NCI-H1436 treated with DMSO at 0.1 percent for 48 hours (cell line): ENCODE measurements at places on chromosomes 3 and 15.

- DNase-seq, result no peak
These were observed 218.2 kb downstream of the STXBP5L start for GRCh38 chr3:121126033-121126706.

DNA sequence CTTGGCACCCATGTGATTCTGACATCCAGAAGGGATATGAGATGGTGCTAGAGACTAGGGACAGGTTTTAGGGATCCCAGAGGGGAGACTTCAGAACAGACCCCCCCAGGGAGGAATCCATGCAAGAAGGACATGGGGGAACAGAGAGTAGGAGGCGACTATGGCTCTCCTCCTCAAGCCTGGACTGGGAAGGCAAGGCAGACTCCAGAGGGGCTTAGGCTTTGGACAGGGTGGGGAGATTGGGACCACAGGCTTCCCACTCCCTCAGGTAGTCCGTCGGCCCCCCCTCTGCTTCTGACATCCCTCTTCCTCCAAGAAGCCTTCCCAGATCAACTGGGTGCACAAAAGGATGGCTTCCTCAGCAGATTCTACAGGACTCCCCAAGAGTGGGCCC, 3.0 kb upstream of the VIPR1 start:
- DNase-seq, result no peak

DNA sequence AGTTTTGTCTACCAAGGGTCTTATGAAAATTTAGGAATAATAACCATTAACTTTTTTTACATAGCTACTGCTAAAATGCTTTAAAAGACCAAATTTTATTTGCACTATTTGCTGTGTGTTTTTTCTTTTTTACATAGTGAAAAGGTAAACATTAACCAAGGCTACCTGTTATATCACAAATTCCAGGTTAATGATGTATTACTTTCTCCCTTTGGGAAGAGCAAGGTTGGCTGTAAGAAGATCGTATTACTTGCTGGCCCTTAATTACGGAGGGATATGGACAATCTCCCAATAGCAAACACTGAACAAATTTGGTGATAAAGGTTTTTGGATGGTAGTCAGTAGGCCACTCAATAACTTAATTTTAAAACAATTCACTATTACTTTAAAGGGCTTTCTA, 22.4 kb downstream of the LRRC58 start:
- DNase-seq, result no peak

GRCh38 chr3:184491867-184492615, 69.5 kb upstream of the EPHB3 start:
- no peak for DNase-seq
